CD4-positive, alpha-beta T cell treated with Interleukin-4 for 4 hours (primary cell): ENCODE measurements at places on chromosomes 13 and 19.

DNA sequence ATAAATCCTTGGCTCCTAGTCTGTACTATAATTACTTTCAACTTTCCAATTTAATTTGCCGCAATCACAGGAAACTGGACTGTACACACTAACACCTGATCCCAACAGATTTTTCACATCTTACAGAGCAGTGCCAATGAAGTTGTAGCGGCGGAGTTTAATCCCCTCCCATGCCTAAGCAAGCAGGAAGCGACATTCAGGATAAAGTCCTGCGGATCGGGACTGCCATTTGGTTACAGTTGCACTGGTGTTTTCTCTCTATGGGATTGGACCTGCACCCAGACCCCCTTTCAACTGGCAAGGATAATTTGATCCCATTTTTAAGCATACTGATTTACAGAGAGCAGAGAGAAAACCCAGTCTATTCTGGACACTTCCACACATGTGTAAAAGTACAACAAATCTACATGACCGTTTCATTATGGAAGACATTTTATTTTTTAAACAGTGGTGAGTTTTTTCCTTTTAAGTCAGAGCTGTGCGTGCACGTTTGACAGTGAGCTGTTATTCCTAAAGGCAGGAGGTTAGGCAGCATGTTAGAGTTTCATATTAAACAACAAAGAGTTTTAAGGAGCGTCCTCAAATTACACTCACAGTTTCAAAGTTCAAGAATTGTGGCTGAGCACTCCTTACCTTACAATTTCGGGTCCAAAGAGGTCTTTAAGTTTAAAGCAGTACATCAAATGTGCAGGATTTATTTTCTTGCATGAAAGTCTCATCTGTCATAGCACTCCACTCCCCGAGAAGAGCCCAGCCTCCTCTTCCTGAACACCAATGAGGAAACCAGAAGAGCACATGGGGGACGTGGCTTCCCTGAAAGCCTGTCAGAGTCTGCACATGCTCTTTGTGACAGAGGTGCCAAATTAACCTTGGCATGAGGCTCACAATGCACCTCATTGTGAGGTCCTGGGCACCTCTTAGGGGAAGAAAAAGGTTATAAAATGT, 141.6 kb upstream of the RFC3 start:
- DNase-seq, result no peak

DNA sequence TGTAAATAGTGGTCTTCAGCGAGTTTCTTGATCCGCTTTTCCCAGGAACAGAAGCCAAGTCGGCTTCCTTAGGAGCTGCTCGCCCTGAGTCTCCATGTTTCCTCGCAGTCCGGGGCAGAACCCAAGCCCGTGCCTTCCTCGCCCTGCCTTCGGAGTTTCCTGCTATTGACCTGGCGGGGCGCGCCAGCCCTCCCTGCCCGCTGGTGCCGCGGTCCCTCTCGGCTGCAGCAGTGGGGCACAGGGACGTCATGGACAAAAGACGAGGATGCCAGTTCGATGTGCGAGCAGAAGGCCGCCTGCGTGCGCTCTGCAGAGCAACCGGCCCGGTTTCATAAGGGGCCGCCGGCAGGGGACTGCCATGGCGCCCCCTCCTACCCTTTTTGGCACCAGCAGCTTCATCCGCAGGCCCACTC, 156.6 kb downstream of the TM9SF2 start:
- DNase-seq, result peak; percentile 5

GRCh38 chr19:52943884-52944643, 18.6 kb downstream of the ZNF816 start:
- DNase-seq, result no peak

DNA sequence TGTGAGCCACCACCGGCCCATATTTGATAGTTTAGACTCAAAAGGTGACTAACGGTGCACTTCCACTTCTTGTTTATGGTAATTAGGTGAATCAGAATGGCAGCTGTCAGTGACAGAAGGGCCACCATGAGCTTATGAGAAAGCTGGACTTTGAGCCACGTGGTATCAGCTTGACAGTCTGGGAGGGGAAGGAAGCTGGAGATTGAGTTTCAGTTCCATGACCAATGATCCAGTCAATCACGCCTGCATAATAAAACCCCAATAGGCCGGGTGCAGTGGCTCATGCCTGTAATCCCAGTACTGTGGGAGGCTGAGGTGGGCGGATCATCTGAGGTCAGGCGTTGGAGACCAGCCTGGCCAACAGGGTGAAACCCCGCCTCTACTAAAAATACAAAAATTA, 8.2 kb downstream of the EID2B start:
- peak; percentile 6 for DNase-seq

DNA sequence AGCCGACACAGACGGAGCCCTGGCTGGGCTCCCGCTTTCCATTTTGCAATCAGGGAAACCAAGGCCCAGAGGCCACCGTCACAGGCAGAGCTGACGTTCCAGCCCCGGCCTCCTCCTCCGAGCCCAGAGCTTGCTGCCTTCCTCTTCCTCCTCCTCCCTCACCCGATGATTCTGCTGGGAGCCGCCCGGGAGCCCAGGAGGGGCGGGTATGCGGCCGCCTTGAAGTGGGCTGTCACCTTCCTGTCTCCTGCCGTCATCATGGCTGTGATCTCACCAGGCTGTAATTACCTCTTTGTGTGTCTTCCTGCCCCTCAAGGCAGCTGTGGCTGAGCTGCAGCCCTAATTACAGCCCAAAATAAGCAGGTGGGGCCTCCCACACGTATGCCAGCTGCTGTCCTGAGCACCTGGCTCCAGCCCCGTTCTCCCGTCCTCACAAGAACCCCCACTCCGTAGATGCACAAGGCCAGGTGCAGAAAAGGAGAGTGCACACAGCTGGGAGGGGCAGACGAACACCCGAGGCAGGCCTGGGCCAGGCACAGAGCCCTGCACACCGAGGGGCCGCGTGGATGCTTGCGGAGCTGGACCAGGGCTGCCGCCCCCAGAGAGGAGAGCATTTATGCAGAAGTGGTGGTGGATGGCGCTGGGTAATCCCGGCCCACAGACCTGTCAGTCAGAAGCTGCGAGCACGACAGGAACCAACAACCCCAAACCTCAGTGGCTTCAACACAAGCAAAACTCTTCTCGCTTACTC, 4.0 kb downstream of the TPGS1 start:
- DNase-seq, result peak; percentile 92

- DNase-seq, result peak; percentile 22
Measured at GRCh38 chr19:10769533-10770491, 51.9 kb downstream of the DNM2 start.

DNA sequence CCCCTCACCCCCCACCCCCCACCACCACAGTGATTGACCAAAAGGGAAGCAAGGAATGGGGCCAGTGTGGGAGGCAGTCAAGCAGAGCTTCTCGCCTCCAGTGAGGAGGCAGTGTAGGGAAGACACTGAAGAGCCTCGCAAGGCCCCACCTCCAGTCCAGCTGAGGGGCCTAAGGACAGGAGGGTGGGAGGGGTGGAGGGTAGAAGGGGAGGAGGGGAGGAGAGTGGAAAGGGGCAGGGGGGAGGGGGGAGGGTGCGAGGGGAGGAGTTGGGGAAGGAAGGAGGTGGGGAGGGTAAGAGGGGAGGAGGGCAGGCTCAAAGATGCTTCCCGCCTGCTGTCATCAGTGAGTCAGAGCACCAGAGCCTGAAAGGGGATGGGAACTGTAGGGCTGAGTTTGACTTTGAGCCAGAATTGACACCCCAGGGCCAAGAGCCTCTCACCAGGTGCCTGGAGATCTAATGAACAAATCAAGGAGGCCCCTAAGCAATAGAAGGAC, 786.2 kb downstream of the UQCRFS1 start:
- DNase-seq, result no peak

GRCh38 chr13:49567491-49567890, 17.9 kb downstream of the RCBTB1 start:
- DNase-seq, result no peak

- DNase-seq, result no peak
Measured at GRCh38 chr19:42062381-42062780, 7.6 kb downstream of the GRIK5 start.

DNA sequence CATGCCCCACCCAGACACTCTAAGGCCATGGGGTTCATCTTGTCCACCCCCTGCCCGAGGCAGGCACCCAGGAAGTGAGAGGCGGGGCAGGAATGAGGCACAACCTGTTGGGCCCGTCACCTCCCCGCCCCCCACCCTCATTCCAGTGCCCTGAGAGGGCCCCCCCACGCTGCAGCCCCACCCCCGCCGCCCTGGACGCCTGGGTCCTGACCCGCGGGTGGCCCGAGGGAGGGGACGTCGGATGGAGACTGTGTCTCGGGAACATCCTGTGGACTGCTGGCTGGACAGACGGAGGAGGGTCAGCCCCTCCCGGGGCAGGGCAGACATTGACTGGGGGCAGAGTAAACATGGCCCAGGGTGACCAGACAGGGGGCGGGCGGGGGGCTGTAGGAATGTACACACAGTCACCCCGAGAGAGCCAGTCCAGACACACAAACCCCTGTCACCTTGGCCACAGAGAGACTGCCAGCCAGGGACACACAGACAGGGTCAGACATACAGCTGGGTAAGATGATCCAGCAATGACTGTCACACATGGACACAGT, 7.4 kb upstream of the JUNB start:
- DNase-seq, result no peak
